ENCODE measurements at places on chromosomes 4 and X. TPM values are rescaled to one million over a fixed set of nuclear protein-coding genes. Genes with fewer than 3 reads are reported as not detected.

- no peak for DNase-seq
Observed at GRCh38 chrX:37686369-37686995, 891 bp downstream of the XK start.

- DNase-seq = no peak
Observed at GRCh38 chrX:107117993-107118321, 665 bp downstream of the RBM41 start.

GRCh38 chr4:25863347-25863784 is 578 bp upstream of the SEL1L3 start:
- peak; percentile 86 for DNase-seq

GRCh38 chrX:149462849-149463248 is 42.3 kb downstream of the IDS start:
- DNase-seq = no peak

DNA sequence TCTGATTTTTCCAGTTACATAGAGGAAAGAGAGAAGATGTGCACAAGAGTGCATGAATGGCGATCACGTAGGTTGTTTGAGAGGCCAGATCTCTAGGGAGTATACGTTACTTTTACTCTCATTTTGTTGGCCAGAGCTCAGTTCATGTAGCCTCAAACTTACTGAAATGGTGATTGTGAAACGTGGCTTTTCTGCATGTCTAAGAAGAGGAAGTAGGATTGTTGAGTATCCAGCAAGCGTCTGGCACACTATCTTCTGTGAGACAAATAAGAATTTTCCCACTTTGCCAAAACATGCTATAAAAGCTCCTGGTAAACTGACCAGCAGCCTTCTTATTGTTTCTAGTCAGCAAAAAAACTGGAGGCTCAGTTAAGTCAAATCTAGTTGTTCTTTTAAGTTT is 264.5 kb upstream of the EMCN start:
- DNase-seq = no peak

GRCh38 chrX:21559417-21559816 is 98.7 kb downstream of the KLHL34 start:
- DNase-seq = no peak

DNA sequence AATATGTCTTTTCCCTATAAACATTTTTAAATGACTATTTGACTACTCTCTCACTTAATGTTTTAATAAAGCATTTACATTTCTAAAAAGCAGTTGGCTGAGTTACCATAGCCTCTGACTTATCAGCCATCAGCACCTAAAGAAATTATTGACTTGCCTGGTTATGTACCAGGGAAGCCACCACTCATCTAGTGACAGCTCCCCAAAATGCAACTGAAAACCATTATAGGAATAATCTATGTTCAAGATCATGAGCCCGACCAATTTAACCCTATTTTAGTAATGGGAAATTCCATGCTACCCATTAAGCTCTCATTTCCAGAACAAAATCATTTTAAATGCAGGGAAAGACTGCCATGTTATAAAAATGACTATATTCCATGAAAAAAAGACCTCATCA is 34.4 kb downstream of the HDX start:
- DNase-seq = no peak

- no peak for DNase-seq
Observed at GRCh38 chr4:111921714-111922113, 223.5 kb upstream of the FAM241A start.

DNA sequence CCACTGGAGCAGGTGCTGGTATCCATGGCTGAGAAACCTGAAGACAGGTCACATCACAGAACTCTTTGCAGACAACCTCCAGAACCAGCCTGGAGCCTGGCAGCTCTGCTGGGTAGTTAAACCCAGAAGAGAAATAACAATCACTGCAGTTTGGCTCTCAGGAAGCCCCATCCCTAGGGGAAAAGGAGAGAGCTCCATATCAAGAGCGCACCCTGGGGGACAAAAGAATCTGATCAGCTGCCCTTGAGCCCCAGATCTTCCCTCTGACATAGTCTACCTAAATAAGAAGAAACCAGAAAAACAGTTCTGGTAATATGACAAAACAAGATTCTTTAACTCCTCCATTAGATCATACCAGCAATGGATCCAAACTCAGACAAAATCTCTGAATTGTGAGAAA is 823.2 kb upstream of the FRG1 start:
- no peak for DNase-seq

- DNase-seq = no peak
Observed at GRCh38 chr4:43276321-43276720, 383.8 kb downstream of the GRXCR1 start.

- DNase-seq = peak; percentile 88
Observed at GRCh38 chr4:2761035-2761923, 5.1 kb upstream of the TNIP2 start.

- DNase-seq = no peak
Observed at GRCh38 chr4:17595471-17596005, 18.5 kb downstream of the LAP3 start.

The TEX28 gene
- not detected for total RNA-seq

The CT47A7 gene
- not detected for total RNA-seq

The UGT8 gene
- total RNA-seq = 58.1 TPM

The SLC25A4 gene
- total RNA-seq = 43.9 TPM

The ERVMER34-1 gene
- 0.52 TPM for total RNA-seq

The DMRTC1 gene
- total RNA-seq = not detected

The CENPVL1 gene
- not detected for total RNA-seq

Measured in left colon (tissue), 2 donors.